ENCODE measurements at places on chromosomes 16 and 17. TPM values are rescaled to one million over a fixed set of nuclear protein-coding genes. Genes with fewer than 3 reads are reported as not detected.

The C17orf113 gene
- 3.7 TPM for total RNA-seq

- H3K27me3 ChIP-seq, result no peaks in the 10 kb centered on the region
- H3K4me1 ChIP-seq, result peaks cover 17% of the 10 kb centered on the region
- H3K4me3 ChIP-seq, result no peak overlapping the region
- H3K36me3 ChIP-seq, result no peaks in the 10 kb centered on the region
- DNase-seq, result no peak
Observed at GRCh38 chr16:67392301-67393059, 818 bp downstream of the TPPP3 start.

GRCh38 chr17:7208027-7208571 lies 11.5 kb downstream of the DLG4 start:
- H3K36me3 ChIP-seq, result no peaks in the 10 kb centered on the region
- H3K27me3 ChIP-seq, result no peaks in the 10 kb centered on the region
- H3K27ac ChIP-seq, result no peak overlapping the region
- H3K4me3 ChIP-seq, result no peak overlapping the region

DNA sequence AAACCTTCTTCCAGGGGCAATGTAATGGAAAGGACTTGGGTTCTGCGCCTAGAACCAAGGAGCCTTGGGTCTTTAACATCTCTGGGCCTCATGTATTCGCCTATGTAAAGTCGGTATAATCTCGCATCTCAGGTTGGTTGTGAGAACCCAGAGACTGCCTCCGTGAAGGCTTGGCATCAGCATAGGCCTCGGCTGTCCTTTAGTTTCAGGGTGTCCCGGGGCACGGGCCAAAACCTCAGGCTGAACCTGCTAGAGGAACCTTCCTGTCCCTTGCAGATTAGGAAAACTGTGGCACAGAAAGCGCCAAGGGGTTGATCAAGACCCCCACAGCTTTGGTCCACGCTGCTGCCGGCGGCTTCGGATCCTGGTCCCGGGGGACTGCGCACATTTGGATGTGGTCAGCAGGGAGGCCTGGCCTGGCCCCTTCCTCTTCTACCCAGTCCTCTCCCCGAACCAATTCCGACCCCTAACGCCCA lies 772 bp upstream of the PHAF1 start:
- no peaks in the 10 kb centered on the region for H3K27me3 ChIP-seq
- peaks cover 33% of the 10 kb centered on the region for H3K4me1 ChIP-seq
- no peaks in the 10 kb centered on the region for H3K36me3 ChIP-seq
- DNase-seq, result no peak
- H3K27ac ChIP-seq, result no peak overlapping the region

GRCh38 chr17:77571155-77571981 lies 387.1 kb upstream of the TNRC6C start:
- H3K4me3 ChIP-seq, result no peak overlapping the region
- peaks cover 99% of the 10 kb centered on the region for H3K27me3 ChIP-seq
- no peaks in the 10 kb centered on the region for H3K4me1 ChIP-seq

- H3K4me3 ChIP-seq, result no peak overlapping the region
- no peak overlapping the region for H3K27ac ChIP-seq
- H3K27me3 ChIP-seq, result peaks cover 92% of the 10 kb centered on the region
- H3K36me3 ChIP-seq, result no peaks in the 10 kb centered on the region
- no peak for DNase-seq
Observed at GRCh38 chr16:49833796-49834530, 21.9 kb downstream of the ZNF423 start.

The AP2B1 gene
- total RNA-seq, result 153 TPM

- H3K4me1 ChIP-seq, result peaks cover 73% of the 10 kb centered on the region
- H3K36me3 ChIP-seq, result no peaks in the 10 kb centered on the region
- no peaks in the 10 kb centered on the region for H3K27me3 ChIP-seq
- no peak overlapping the region for H3K4me3 ChIP-seq
- H3K27ac ChIP-seq, result peak overlapping the region; percentile 90
Observed at GRCh38 chr17:81331527-81332043, 36.5 kb upstream of the SLC38A10 start.

DNA sequence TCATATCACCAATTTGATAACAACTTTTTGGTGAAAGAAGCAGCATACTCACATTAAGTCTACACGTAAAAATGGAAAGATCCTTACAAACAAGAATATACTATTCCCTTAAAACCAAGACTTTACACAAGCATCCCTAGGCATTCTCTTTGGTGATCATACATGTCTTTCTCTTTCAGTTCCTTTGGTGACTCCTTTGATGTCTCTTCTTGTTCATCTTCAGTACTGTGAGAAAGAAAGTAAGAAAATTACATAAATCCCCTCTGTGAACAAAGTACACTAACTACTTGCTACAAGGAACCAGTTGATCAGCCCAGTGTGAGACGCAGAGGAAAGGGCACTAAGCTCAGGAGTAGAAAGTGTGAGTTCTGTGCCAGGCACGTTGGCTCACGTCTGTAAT lies 59.6 kb upstream of the MTMR4 start:
- peaks cover 15% of the 10 kb centered on the region for H3K4me1 ChIP-seq
- H3K27ac ChIP-seq, result no peak overlapping the region
- no peak for DNase-seq

The ITGB4 gene
- total RNA-seq, result 448 TPM

The EFCAB5 gene
- 1.4 TPM for total RNA-seq

DNA sequence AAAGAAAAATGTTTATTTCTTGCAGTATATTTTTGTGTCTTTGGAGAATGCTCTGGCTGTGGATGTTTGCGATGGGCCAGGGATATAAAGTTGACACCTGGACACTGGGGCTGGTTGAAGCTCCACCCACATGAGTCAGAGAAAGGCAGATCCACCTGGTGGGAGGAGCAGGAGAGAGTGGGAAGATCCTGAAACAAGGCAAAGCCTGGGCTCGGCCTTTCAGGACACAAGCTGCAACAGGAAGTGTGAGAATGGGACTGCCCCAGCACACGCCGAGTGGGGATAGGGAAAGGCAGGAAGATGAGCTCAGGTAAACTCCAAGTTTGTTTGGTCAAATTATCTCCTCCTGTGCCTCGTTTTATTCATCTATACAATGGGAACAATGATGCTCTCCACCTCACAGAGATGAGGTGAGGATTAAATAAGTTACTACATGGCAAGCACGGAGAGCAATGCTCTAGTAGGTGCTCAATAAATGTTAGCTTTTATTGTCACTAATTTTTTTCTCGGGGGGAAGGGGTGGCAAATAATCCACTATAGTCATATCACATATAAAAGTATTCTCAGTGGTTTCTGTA lies 21.4 kb upstream of the PITPNM3 start:
- H3K4me1 ChIP-seq, result no peaks in the 10 kb centered on the region
- H3K27me3 ChIP-seq, result no peaks in the 10 kb centered on the region
- no peak overlapping the region for H3K4me3 ChIP-seq
- H3K36me3 ChIP-seq, result 0 out of 2 replicates have a peak, but pooled peaks cover 10% of the 10 kb centered on the region

The ADAMTS18 gene
- not detected for total RNA-seq

GRCh38 chr16:53805113-53805512 lies 101.2 kb downstream of the FTO start:
- H3K4me1 ChIP-seq, result peaks cover 4% of the 10 kb centered on the region
- no peak overlapping the region for H3K27ac ChIP-seq
- DNase-seq, result no peak
- H3K36me3 ChIP-seq, result no peaks in the 10 kb centered on the region

DNA sequence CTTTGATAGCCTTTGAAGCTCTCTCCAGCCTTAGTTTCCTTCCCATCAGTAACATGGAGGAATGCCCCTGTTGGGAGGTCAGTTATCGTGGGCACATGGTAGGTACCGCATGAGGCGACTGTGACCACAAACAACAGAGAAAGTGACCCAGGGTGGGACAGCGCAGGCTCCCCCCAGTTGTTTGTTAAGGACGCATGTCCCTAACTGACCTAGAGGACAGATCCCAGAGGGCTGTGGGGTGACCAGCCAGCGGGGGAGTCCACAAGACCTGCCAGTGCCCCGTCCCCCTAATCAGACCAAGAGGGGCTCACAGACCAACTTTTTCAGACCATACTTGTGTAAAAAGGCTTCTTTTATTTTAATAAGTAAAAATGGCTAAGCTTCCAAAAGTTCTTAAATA lies 22.3 kb downstream of the KATNB1 start:
- H3K27me3 ChIP-seq, result no peaks in the 10 kb centered on the region
- no peaks in the 10 kb centered on the region for H3K36me3 ChIP-seq
- no peak for DNase-seq
- no peak overlapping the region for H3K27ac ChIP-seq
- no peak overlapping the region for H3K4me3 ChIP-seq

- no peak for DNase-seq
- no peak overlapping the region for H3K4me3 ChIP-seq
- no peaks in the 10 kb centered on the region for H3K36me3 ChIP-seq
- H3K27ac ChIP-seq, result no peak overlapping the region
- peaks cover 30% of the 10 kb centered on the region for H3K4me1 ChIP-seq
Observed at GRCh38 chr17:64686705-64687104, 24.6 kb upstream of the SMURF2 start.

The CBX4 gene
- 33.1 TPM for total RNA-seq

DNA sequence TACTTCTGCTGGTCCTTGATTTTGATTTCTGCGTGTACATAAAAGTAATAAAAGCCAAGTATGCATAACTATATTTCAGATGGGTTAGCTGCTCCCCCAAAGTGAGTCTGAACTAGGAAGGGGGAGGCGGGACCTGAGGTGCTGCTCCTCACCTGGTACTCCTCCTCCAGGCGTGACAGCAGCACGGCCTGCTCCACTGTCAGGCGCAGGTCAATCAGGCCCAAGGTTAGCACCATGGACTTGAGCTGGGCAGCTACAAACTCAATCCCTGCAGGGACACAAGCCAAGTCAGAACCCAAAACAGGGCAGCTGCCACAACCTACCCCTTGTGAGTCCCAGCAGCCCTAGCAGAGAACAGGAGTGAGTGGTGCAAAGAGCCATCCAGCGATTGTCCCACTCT lies 18.0 kb downstream of the ATPAF2 start:
- no peak overlapping the region for H3K27ac ChIP-seq
- peaks cover 10% of the 10 kb centered on the region for H3K4me1 ChIP-seq
- no peaks in the 10 kb centered on the region for H3K27me3 ChIP-seq
- DNase-seq, result no peak
- no peaks in the 10 kb centered on the region for H3K36me3 ChIP-seq

GRCh38 chr17:16986391-16986790 lies 14.5 kb upstream of the TNFRSF13B start:
- H3K4me1 ChIP-seq, result peaks cover 15% of the 10 kb centered on the region
- H3K36me3 ChIP-seq, result no peaks in the 10 kb centered on the region
- no peak overlapping the region for H3K27ac ChIP-seq
- H3K27me3 ChIP-seq, result no peaks in the 10 kb centered on the region

GRCh38 chr16:10892782-10893318 lies 15.8 kb downstream of the CIITA start:
- no peak overlapping the region for H3K4me3 ChIP-seq
- H3K36me3 ChIP-seq, result no peaks in the 10 kb centered on the region
- H3K27me3 ChIP-seq, result peaks cover 16% of the 10 kb centered on the region
- no peaks in the 10 kb centered on the region for H3K4me1 ChIP-seq
- no peak for DNase-seq

DNA sequence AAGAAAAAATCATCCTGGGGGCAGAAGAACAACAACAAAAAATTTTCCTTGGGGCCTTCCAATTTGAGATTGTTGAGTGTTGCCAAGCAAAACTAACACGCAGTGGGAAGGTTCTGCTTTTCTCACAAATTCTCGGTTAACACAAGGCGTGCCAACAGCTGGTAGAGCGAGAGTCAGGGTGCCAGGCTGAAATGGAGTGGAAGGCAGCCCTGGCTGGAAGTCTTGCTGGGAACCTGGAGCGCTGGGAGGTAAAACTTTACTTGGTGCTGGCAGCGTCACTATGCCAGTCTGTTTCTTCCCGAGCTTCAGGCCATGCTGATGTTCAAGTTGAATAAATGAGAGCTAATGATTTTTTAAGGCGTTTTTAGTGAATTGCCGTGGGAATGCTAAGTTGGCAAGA lies 189.4 kb downstream of the WWOX start:
- H3K27me3 ChIP-seq, result no peaks in the 10 kb centered on the region
- H3K27ac ChIP-seq, result no peak overlapping the region
- peaks cover 10% of the 10 kb centered on the region for H3K4me1 ChIP-seq

GRCh38 chr17:4509401-4509800 lies 10.7 kb downstream of the SPNS2 start:
- H3K27me3 ChIP-seq, result no peaks in the 10 kb centered on the region
- no peak for DNase-seq
- peaks cover 66% of the 10 kb centered on the region for H3K4me1 ChIP-seq

- no peak for DNase-seq
- H3K36me3 ChIP-seq, result no peaks in the 10 kb centered on the region
- H3K27ac ChIP-seq, result no peak overlapping the region
- no peaks in the 10 kb centered on the region for H3K4me1 ChIP-seq
- no peaks in the 10 kb centered on the region for H3K27me3 ChIP-seq
- H3K4me3 ChIP-seq, result no peak overlapping the region
Observed at GRCh38 chr17:55731586-55732250, 9.1 kb upstream of the TMEM100 start.

DNA sequence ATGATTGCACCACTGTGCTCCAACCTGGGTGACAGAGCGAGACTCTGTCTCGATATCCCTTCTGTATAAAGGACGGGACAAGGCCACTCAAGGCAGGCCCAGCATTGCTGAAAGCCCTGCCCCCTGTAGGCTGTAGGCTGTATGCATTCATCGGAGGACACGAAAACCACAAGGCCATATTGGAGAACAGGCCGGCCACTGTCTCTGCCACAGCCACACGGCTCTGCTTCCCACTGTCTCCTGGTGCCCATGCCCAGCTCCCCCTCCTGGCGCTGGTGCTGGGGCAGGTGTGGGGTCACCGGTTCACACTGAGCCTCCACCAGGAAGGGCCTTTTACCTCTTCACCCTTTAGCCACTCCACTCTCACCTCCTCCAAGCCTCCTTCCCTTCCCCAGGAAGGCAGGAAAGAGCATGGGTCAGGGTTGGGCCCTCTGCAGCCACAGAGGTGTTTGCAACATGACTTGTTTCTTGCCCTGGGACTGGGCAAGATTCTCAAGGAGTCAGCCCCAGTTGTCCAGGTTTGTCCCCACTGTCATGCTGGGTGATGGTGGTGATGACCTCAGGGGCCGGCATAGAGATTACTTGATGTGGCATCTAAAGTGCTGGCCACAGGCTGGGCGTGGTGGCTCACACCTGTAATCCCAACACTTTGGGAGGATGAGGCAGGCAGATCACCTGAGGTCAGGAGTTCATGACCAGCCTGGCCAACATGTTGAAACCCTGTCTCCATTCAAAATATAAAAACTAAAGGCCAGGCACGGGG lies 5.3 kb upstream of the NTN3 start:
- no peaks in the 10 kb centered on the region for H3K36me3 ChIP-seq
- H3K4me1 ChIP-seq, result peaks cover 28% of the 10 kb centered on the region
- H3K27ac ChIP-seq, result no peak overlapping the region
- DNase-seq, result no peak
- no peak overlapping the region for H3K4me3 ChIP-seq

DNA sequence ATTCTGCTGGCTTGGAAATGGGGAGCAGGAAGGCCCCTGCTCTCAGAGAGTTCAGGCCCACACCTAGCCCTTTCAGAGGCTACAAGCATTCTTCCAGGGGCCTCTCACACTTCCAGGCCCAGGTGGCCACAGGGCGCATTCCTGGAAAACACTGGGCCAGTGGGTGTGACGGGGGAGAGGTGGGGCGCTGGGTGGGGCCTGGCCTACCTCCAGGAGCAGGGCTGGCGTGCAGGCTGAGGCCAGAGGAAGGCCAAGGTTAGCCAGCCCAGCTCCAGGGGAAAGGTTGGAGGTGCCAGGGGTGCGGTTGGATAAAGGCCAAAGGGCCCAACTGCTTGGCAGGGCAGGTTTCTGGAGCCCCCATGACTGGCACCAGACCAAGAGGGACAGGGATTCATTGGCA lies 198.2 kb downstream of the MAF start:
- no peaks in the 10 kb centered on the region for H3K4me1 ChIP-seq
- no peak overlapping the region for H3K27ac ChIP-seq
- peaks cover 31% of the 10 kb centered on the region for H3K27me3 ChIP-seq
- no peaks in the 10 kb centered on the region for H3K36me3 ChIP-seq
- DNase-seq, result no peak

The ST6GALNAC2 gene
- 18.7 TPM for total RNA-seq

GRCh38 chr17:75777296-75777922 lies 7.2 kb upstream of the UNK start:
- H3K27ac ChIP-seq, result 0 out of 2 replicates have a peak overlapping the region, but pooled peaks have one; percentile 4
- no peaks in the 10 kb centered on the region for H3K27me3 ChIP-seq
- no peak for DNase-seq
- peak overlapping the region; percentile 90 for H3K4me3 ChIP-seq
- peaks cover 52% of the 10 kb centered on the region for H3K4me1 ChIP-seq

The MAPK7 gene
- total RNA-seq, result 23.3 TPM
